ENCODE measurements at places on chromosomes 6 and 20.

GRCh38 chr6:93927731-93928130 lies 508.4 kb upstream of the EPHA7 start:
- peak; percentile 67 for DNase-seq

- DNase-seq: no peak
Measured at GRCh38 chr6:166106076-166106686, 61.5 kb downstream of the TBXT start.

DNA sequence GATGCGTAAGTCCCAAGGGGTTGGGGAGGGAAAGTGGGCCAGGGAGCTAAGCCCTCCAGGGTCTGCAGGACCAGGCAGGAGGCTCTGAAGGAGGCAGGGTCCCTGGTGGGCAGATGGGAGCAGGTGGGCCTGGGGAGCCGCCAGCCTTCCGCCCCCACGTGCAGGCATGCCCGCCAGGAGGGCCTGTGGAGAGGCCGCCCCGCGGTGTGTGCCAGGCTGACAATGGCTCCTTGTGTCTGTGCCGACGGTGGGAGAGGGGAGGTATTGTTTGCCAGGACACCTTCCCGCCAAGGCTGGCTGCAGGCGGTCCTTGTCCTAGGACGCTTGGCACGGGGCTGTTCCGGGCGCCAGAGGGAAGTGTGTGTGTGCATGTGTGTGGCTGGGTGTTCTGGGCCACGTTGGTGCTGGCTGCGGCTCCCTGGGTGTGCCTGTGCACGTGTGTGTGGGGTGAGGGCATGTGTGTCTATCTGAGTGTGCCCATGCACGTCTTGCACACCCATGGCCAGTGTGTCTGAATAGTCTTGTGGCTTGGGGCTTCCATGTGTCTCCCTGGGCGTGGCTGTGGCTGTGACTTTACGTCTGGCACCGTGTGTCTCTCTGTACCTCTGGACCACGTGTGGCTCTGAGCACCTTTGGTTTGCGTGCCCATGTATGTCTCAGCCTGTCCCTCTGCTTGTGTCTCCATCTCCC lies 153.0 kb downstream of the CEBPB start:
- no peak for DNase-seq

DNA sequence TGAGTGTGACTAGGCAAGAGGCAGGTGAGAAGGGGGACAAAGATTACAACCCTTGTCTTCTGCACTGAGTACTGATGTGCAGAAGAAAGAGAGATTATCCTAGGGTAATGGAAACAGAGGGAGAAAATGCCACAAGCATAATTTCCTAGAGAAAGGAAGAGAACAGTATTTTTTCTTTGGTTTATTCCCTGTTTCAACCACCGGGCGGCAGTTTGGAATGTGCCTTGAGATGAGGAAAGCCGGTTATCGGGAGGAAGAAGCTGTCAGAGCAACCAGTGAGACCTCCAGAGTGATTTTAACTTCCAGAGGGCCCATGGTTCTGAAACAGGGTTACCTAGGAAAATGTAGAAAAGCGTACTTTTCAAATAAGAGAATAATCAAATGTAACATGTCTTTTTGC lies 121.4 kb downstream of the REV3L start:
- DNase-seq: peak; percentile 37

DNA sequence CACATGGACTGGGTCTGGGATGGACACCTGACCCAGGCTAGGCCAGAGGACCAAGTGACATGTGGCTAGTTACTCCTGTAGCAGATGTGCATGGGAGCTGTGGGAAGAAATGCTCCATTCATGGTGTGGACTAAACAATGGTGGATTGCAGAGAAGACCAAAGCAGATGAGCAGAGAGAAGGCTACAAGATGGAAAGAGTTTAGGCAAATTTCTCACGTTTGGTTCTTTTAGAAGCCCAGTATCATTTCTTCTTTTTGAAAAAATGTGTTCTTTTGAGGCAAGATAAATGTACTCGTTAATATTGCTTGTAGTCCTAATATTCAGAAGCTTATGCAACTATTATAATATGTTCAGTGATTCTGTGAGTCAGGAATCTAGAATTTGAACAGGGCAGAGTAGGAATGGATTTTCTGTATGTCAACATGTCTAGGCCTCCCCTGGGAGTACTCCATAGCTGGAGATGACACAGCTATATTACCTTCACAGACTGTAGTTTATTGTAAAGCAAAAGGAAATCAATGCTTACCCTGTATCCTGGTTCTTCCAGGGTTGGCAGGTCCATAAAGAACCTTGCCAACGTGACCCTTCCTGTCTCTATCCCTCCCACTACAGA lies 2.3 kb upstream of the BTN2A1 start:
- no peak for DNase-seq

- DNase-seq: no peak
Measured at GRCh38 chr20:45863543-45864470, 6.4 kb downstream of the ZSWIM3 start.

DNA sequence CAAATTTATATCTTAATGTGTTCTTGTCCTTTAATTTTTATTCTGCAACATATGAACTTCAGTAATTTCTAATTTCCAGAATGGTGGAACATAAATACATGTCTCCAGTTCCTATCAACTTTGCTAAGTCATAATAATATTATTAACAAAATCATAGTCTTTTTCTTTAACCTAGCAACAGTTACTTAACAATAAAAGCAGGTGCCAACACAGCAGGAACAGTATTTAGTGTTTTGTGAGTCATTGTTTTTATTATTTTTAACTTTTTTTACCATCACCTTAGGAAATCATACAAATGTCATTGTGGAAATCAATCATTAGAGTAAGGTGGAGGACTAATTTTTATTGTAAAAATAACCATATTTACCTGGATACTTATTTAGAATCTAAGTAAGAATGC lies 133.5 kb downstream of the PLCB1 start:
- no peak for DNase-seq

DNA sequence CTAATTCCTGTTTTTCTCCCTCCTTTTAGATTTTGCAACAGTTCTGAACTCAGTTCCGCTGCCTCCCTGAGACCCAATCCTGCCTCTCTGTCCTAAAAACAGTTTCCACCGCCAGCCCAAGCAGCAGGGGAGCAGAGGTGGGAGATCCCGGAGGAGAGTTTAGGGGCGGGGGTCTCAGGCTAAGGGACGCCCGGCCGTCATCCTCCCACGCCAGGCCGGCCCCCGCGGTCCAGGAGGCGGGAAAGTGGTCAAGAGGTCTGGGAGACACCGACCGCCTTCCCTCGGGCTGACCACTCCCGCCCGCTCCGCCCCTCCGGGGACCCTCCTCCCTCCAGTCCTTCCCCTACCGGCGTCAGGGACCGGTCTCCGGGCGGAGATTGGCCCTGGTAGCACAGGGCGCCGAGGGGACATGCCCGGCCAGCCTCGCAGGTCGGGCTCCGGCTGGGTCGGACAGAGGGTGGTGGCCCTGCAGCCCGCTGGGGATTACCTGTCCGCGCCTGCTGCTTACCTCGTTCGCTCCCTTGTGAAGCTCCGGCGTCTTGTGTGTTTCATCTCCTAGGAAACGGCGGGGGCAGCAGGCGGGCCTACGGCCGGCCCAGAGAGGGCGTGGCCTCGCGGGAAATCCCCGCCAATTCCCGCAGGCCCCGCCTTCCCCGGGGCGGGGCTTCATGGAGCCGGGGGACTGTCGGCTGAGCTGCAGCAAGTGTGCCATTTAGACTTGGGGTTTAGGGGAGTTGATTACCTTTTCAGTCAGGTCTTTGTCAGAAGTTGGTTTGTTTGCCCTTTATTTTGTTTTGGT lies at the start of gene MAK:
TSS of gene MAK (minus strand) at position 545 of the 799 bp plus-strand sequence. CDS start 7,891 bp downstream, outside the sequence.
- peak; percentile 89 for DNase-seq

GRCh38 chr6:54860132-54860531 lies 13.6 kb downstream of the FAM83B start:
- DNase-seq: no peak

DNA sequence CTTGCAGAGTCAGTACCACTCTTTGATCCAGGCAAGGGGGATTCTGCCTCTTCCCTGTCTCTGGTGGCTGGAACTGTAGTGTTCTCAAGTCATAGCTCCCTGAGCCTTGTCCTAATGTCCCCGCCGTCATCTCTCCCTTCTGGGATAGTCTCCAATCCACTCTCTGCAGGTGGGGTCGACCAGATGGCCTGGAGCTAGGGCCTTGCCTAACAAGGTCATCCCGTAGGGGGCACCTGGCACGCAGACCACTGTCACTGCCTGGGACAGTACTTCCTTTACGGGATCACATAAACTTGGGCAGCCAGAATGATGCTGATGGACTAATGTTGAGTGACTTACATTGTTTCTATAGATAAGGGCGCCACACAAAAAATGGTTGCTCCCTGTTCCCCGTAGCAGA lies 118.9 kb upstream of the SLC22A23 start:
- no peak for DNase-seq

DNA sequence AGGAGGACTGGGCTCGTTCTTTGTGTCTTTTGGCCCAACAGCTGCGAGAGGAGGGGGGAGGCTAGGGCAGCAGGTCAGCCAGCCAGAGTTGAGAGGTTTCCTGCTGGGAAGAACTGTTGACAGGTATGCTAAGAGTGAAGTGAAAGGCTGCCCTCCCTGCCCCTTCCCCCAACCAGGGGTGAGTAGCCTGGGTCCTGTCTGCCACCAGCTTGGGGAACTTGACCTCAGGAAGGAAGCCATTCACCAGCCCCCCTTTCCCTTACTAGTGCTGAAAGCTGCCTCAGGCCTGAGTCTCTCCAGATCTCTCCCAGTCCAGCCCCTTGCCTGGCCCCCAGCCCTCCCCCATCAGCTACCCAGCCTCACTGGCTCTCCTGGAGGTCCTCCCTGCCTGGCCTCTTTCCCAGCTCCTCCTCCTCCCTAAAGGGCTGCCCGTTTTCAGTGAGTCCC lies 20.7 kb upstream of the ZNF76 start:
- no peak for DNase-seq

- DNase-seq: no peak
Measured at GRCh38 chr20:61288331-61288784, 36.3 kb downstream of the CDH4 start.

DNA sequence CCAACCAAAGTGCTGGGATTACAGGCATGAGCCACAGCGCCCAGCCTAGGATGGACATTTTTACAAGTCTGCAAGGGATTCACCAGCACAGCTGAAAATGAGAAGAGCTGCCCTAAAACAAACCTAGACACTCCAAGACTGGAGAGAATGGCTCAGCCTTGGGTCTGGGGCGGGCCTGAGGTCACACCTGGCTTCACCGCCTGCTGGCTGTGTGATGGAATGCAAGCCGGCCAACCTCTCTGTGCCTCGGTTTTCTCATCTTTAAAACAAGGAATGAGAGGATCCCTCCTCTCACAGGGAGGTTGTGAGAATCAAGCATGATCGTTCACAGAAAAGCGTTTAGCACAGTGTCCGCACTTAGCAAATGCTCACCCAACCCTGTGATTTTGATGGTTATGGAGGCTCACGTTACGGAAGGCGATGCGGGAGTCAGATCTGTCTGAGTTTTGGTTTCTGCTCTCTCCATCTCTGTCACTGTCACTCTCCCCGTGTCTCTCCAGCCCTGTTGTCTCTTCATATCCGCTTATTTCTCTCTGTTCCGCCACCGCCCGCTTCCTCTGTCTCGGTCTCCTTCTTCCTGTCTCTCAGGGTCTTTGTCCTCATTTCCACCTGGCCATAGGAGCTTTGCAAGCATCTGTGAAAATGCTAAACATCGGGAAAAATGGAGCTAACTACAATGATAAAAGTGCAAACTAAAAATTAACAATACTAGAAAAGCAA lies 47.6 kb downstream of the CEBPB start:
- DNase-seq: no peak

- DNase-seq: no peak
Measured at GRCh38 chr6:10535193-10535592, 14.0 kb downstream of the GCNT2 start.

- DNase-seq: no peak
Measured at GRCh38 chr20:51275826-51276225, 252.9 kb upstream of the KCNG1 start.

DNA sequence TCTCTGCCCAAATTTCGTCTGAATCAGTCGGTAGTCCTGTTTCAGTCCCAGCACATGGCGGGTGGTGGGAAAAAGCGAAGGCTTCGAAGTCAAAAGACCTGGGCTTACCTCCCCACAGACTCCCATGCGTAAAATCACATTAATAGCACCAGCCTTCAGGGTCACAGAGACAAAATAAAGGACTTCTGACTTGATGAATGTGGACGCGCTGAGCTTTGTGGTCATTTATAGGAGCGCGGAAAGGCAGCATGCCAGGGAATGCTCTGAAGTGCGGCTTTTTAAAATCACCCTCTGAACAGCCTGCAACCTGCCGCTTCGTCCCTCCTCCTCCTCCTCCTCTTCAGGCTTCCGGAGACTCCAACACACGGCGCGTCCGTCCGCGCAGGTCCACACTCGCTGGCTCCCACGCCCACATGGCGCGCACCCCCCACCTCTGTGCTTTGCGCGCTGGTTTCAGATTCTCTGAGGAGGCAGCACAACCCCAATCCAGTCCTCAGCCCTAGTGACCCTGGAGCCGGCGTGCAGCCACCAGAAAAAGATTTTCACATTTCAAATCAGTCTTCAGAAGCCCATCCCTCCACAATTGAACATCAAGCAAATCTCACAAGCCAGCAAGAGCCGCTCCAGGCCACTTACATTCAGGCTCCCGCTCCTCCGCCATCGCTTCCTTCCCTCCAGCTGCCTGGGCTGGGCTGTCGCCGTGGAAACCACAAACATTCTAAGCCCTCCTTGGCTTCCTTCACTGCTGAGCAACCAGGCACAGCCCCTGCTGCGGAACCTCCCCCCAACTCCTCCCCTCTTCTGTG lies at the start of gene C6orf118:
TSS of gene C6orf118 (minus strand) at position 680 of the 806 bp plus-strand sequence. CDS start at position 661, 19 bp downstream.
- peak; percentile 15 for DNase-seq

DNA sequence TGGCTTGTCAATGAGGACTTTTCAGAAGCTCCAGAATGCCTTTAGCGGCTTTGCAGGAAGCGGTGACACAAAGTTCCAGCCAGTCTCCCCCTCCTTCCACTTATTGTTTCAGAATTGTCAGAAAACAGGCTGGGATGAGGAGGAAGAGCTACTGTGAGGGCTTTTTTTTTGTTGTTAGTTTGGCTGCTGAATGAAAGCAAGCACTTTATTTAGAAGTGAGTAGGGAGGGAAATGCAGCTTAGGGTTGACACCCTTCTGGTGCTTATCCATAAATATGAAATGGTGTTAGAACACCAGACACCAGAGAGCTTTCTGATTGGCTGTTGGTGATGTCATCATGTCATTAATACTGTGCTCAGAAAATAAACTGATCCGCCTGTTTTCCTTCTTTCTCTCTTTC lies 251.5 kb downstream of the SOX4 start:
- no peak for DNase-seq

- no peak for DNase-seq
Measured at GRCh38 chr20:16135630-16136029, 437.6 kb downstream of the KIF16B start.

GRCh38 chr20:5364997-5365597 lies 48.3 kb upstream of the PROKR2 start:
- DNase-seq: no peak

GRCh38 chr6:30730601-30731435 lies 10.7 kb downstream of the TUBB start:
- peak; percentile 91 for DNase-seq
